ENCODE measurements at places on chromosomes 2 and 18.

GRCh38 chr2:232419245-232420072 lies 12.8 kb downstream of the ALPG start:
- DNase-seq, result no peak

- no peak for DNase-seq
Observed at GRCh38 chr2:186460465-186460864, 25.6 kb upstream of the ZC3H15 start.

DNA sequence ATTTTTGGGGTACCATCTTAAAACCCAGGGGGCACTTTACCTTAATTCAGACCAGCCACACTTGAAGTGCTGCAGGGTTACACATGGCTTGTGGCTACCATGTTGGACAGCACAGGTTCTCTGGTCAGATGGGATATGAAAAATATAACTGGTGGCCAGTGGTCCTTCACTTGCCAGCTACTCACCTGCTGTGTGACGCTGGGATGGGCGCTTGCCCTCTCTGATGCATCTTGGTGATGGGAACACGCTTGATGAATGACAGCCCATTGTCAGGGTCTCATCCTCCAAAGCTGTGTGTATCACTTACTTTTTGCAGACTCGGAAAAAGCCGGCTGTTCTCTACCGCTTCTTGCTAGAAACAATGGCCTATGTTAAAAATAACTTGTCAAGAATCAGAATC lies 22.5 kb downstream of the HJURP start:
- DNase-seq, result no peak

GRCh38 chr2:224884188-224884587 lies 158.1 kb downstream of the DOCK10 start:
- DNase-seq, result no peak

- DNase-seq, result no peak
Observed at GRCh38 chr2:31729442-31730092, 148.8 kb upstream of the SRD5A2 start.

DNA sequence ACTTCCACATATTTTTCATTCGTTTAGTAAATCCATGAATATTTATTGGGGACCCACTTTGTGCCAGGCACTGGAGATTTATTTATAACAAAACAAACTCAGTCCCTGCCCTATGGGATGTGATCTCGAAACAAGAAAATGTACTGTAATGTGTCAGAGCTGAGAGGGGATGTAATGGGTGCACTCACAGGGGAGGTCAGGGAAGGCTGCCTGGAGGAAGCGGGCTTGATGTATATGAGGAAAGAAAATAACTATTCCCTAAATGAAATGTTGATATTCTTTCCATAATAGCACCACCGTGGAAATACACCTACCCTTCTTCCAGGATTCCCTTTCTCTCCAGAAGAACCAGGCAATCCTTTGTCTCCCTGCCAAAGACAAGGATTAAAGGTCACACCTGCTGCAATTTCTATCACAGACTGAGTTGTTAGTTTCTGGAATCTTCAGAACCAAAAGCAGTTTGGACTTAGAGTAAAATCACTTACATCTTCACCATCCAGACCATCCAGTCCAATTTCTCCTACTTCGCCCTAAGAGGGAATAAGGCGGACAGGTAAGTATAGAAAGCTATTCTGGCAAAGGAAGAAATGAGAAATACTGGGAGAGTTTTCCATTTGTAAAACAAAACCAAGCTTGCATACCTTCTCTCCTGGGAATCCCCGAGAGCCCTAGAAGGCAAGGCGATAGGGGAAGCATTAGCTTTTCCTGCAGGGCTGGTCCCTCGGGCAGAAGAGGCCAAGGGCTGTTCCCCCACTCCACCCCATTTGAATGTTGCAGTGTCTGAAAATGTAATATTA lies 55.0 kb downstream of the COL6A3 start:
- DNase-seq, result no peak

DNA sequence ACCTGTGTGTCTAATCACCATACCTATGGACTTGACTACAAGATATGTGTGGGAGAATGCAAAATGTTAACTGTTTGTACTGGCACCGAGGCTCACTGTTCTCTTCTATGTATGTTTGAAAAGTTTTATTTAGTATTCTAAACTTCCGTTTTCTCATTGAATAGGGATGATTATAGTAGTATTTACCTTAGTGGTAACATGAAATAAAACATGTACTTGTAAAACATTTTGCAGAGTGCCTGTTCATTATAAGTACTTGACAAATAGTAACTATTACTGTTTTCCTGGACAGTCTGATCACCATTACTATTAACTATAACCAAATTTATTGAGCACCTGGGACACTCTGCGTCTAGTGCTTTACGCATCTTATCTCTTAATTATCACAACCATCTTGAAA lies 24.8 kb downstream of the DDX1 start:
- no peak for DNase-seq

DNA sequence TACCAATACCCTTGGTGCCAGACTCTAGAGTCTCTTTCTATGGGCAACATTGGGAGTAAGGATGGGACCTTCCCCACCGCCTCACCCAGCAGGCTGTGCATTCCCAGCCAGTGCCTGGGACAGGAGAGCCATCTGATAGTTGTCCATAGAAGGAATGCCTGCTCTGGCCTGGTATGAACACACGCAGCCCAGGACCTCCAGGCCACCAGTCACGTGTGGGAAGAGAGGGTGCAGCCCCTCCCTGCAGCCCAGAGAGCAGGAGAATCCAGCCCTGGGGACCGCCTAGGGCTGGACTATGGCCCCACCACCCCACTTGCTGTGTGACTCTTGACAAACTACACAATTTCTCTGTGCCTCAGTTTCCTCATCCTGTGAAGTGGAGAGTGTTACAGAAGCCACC lies 52.5 kb upstream of the ID2 start:
- DNase-seq, result no peak

- DNase-seq, result no peak
Observed at GRCh38 chr2:36271266-36271665, 84.3 kb upstream of the CRIM1 start.

DNA sequence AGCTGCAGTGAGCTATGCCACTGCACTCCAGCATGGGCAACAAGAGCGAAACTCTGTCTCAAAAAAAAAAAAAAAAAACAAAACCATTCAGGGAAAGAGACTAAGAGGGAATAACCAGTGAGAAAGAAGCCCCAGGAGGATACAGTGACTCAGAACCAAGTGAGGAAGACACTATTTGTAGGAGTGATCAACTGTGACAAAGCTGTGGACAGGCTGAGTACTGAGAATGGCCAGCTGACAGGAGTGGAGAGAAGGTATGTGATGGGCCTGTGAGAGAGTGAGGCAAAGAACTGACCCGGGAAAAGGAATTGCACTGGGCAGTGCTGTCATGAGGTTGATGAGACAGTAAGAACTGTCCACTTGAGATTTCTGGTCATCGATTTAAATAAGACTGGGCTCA lies 6.7 kb upstream of the LCT start:
- no peak for DNase-seq

GRCh38 chr2:181334158-181334826 lies 122.9 kb upstream of the ITGA4 start:
- DNase-seq, result no peak

- no peak for DNase-seq
Observed at GRCh38 chr2:152686321-152686720, 30.9 kb downstream of the PRPF40A start.

- no peak for DNase-seq
Observed at GRCh38 chr2:160310118-160310828, 110.2 kb upstream of the ITGB6 start.

DNA sequence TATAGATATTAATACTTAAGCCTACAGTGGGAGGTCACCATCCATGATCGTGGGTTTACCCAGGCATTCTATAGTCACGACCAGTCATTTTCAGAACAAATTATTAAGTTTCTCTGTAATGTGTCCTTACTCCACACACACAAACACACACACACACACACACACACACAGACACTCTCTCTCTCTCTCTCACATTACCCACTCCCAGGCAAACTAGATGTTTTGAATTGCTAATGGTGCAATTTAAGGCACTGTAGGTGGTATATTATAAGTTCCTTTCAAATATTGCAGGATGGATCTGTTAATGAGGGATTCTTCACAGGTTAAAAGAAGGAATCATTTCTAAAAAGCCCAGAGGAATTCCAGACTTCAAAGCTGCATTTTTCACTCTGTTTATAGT lies 657.8 kb downstream of the MBD2 start:
- no peak for DNase-seq
